ENCODE measurements at places on chromosomes 5 and 9.

GRCh38 chr9:84412654-84413053 lies 72.1 kb upstream of the SLC28A3 start:
- DNase-seq: no peak

DNA sequence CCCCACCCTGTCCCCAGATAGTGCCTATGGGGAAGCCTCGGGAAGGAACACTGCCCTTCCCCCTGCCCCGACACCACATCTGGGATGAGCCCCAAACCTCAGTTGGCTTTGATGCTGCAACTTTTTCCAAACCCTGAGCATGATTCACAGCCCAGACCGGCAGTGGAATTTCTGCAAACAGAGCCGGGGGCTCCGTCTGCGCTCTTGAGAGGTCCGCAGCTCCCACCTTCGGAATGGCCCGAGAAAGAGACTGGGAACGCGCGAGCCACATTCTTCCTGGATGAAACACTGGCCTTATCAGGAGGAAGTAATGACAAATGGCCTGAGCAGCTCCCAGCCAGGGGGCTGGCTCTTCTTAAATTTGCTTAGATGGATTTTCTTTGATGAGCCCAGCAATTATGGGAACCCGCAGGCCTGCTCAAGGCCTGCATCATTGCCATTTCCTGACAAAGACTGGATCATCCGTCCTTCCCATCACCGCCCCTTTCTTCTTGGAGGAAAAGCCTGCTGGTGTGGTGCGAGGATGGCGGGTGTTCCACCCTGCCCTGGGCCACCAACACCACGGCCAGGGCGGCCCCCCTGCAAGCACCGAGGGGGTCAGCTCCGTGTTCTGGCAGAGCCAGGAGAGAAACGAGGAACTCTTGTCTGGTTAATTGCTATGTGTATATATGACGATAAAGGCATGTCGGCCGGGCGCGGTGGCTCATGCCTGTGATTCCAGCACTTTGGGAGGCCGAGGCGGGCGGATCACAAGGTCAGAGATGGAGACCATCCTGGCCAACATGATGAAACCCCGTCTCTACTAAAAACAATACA lies 38.8 kb upstream of the COL5A1 start:
- no peak for DNase-seq

- DNase-seq: no peak
Measured at GRCh38 chr5:32280656-32281081, 32.1 kb downstream of the MTMR12 start.

GRCh38 chr5:123350742-123351141 lies 72.5 kb downstream of the CEP120 start:
- DNase-seq: no peak

- no peak for DNase-seq
Measured at GRCh38 chr5:69001627-69002026, 92.2 kb upstream of the SLC30A5 start.

GRCh38 chr9:100366121-100366520 lies 13.4 kb upstream of the TEX10 start:
- no peak for DNase-seq

DNA sequence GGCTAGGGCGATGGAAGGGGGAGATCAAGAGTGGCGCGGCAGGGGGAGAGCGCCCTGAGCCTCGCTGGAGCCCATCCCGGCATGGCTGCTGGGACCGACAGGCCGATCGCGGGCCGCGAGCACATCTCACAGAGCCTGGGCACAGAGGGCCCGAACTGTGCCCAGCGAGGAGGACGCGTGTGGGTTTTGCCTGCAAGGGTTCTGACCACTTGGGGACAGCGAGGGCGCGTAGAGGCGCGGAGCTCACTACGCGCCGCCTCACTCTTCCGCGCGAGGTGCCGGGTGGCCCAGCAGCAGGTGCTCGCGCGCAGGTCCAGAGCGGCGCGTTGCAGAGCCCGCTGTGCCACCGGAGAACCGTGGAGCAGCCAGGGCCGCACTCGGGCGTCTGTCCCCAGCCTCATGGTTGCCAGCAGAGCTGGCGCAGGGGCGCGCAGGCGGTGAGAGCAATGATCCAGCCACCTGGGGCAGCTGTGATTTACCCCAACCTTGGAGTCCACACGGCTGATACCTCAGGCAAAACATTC lies 16.3 kb upstream of the PITX1 start:
- no peak for DNase-seq

GRCh38 chr5:170971-171800 lies 20.1 kb upstream of the LRRC14B start:
- DNase-seq: no peak

GRCh38 chr9:132099741-132100407 lies 20.2 kb upstream of the MED27 start:
- no peak for DNase-seq

GRCh38 chr9:35688558-35689541 lies 875 bp downstream of the TPM2 start:
- no peak for DNase-seq

- no peak for DNase-seq
Measured at GRCh38 chr5:172028167-172028566, 21.7 kb upstream of the FBXW11 start.

- DNase-seq: no peak
Measured at GRCh38 chr5:13529300-13529699, 415.2 kb downstream of the DNAH5 start.

DNA sequence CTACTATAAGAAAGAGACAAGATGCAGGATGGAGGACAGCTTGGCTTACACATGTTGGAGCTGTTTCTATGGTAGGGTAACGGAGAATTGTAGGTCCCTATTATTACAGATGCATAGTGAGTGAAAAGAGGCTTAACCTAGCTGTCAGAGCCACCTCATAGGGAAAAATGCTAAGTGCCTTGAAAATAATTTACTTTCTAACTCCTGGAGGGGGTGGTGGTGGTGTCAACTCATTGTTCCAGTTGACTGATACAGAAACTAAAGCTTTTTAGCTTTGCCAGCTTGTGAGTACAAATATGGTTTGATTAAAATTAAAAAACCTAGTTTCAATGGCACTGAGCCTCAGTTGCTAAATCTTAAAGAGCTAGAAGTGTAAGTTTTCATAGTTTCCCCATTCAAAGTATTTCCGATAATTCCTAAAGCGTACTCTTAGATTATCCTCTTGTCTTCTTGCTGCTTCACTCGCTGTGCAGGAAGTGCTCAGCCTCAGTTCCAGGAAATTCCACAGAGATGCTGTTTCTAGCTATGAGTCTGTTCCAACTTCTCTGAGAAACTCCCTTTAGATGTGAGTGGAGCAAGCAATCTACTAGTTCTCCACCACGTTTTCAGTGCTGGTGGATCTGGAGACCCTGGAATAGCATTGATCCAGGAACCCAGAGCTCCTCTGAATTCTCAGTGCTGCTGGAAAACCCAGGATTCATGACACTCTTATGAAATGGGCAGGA lies 265.2 kb downstream of the DMAC1 start:
- DNase-seq: no peak

DNA sequence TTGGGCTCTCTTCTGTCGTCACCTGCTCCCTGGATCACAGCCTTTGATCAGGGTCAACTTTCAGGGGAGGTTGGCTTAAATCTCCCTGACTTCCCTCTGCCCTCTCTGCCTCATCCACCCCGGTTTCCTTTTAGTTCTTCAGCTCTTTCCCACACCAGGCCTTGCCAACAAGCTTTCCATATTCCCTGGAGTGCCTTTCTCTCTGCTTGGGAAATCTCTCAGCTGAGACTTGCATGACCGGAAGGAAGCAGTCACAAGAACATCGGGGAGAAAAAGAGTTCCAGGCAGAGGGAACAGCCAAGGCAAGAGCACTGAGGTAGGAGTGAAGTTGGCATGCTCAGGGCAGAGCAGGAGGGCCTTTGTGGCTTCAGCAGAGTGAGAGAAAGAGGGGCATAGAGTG lies 88.4 kb upstream of the HSPA9 start:
- no peak for DNase-seq

- peak; percentile 56 for DNase-seq
Measured at GRCh38 chr5:172417983-172418630, 36.2 kb downstream of the SH3PXD2B start.

GRCh38 chr5:123450640-123451039 lies 27.4 kb upstream of the CEP120 start:
- no peak for DNase-seq

- no peak for DNase-seq
Measured at GRCh38 chr9:11577522-11577921, 964.7 kb upstream of the PTPRD start.

DNA sequence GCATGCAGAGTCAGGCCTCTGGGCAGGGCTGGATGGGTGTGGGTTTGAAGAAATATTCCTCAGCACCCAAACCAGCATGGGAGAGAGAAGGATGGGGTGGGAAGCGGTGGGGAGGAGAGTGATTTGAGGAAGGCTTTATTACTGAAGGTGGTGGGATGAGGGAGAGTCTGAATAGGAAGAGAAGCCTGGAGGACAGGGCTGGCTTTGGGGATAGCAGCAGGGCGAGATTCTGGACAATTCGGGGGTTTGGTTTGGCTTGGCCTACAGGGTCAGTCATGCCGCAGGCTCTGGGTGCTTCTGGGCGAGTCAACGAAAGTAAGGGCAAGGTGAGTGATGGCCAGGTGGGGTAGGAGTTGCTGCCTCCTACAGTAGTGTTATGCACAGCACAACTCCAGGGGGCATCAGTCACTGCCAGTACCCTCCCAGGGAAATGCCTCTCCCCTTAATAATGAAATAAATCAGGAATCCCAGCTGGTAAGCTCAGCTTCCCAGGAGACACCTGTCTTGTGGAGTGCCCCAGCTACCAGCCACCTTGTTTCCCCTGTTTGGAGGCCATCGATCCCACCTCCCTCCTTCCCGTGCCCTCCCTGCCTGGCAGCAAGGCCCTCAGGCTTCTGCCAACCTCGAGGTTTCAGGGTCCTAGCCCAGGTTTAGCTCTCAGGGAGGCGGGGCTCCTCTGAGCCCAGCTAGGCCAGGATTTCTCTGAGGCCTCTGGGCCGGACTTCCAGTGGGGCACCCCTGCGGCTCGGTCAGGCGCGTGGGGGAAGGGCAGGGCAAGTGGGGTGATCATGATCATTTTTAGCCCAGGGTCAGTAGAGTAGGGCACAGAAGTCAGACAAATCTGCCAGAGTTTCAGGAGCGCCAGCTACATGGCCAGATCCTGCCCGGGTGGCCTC lies 741 bp upstream of the NKX2-5 start:
- no peak for DNase-seq

DNA sequence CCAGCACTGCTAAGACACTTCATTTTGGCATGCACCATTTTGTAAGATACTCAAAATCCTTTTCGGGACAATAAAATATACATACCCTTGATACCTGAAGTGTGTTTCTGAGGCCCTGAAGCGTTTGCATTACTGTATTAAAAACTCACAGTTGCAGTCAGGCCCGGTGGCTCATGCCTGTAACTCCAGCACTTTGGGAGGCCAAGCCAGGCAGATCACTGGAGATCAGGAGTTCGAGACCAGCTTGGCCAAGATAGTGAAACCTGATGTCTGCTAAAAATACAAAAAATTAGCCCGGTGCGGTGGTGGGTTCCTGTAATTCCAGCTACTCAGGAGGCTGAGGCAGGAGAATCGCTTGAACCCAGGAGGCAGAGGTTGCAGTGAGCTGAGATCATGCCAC lies 2.5 kb upstream of the EIF4EBP3 start:
- no peak for DNase-seq

DNA sequence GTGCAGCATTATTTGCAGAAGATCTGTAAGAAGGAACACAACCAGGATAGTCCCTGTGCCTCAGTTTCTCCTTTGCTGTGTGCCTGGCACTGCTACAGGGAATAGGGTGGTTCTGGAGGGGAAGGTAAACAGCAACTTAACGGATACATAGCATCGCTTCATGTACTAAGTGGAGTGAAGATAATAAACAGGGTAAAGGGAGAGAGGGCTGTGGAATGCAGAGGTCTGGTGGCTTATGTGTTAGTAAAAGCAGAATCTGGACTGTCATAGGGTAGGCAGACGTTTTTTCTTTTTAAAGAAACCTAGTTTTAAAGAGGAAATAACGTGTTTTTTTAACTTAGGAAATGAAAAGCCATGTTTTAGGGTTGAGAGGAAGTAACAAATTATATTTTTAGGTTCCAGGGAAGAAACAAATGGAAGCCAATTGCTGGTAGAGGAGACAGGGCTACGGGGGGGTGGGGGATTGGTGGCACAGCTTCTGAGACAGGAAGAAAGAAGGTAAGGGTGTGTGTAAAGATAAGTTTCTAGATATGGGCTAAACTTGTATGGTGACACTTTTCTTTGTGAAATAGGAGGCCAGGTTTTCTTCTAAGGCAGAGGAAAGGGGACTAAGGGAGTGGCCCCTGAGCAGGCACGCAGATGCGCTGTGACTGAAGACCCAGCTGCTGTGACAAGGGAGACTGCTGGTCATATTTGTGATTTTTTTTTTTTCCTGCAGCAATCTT lies 1.3 kb downstream of the GNG10 start:
- DNase-seq: no peak

GRCh38 chr9:125650271-125650737 lies 56.7 kb downstream of the MAPKAP1 start:
- DNase-seq: no peak

- no peak for DNase-seq
Measured at GRCh38 chr5:156826150-156826549, 23.9 kb upstream of the PPP1R2B start.

GRCh38 chr9:116391306-116391900 lies 237.8 kb downstream of the PAPPA start:
- DNase-seq: no peak

- no peak for DNase-seq
Measured at GRCh38 chr5:68710514-68710913, 383.3 kb upstream of the SLC30A5 start.

GRCh38 chr5:170330568-170331054 lies 33.0 kb upstream of the LCP2 start:
- no peak for DNase-seq
